Activated T-helper 2 cell treated with anti-CD3 and anti-CD28 coated beads, Interferon-gamma antibody, Interleukin-2, Interleukin-4, amounts not matched to agents 10 μg/mL and 5 μg/mL and 100 μg/mL, durations not matched to agents 14 hours and 24 hours and 36 hours (primary cell): ENCODE measurements at places on chromosomes 12 and 14.

GRCh38 chr12:66304296-66304900, 2.1 kb downstream of the HELB start:
- H3K27me3 ChIP-seq = peaks cover 2% of the 10 kb centered on the region
- peak overlapping the region; percentile 98 for H3K4me3 ChIP-seq
- H3K36me3 ChIP-seq = peaks cover 44% of the 10 kb centered on the region
- H3K4me1 ChIP-seq = peaks cover 51% of the 10 kb centered on the region

DNA sequence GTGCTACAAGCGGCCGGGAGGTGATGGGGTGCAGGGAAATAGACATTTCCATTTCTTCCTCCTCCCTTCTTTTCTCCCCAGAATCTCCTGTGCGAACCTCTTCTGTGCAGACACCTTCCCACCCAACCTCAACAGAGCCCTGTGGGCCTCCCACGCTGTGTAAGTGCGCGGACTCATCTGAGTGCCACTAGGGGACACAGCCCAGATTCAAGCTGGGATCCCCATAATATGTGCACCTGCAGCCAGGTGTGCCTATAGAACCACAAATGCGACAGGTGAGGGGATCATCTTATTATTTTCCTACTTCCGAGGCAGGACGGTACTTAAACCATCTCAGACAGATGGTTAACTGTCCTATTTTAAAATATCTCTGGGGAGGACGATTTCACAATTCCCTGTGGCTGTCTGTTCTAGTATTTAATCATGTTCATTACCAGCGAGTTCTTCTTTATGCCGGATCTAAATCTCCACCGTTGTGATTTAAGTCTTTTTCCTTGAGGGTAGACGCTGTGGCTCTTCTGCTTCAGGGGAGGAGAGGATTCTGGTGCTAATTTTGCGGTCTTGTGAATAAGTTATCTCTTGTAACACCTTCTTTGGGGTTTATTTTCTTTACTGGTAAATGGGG, 17.2 kb upstream of the CACNA1C start:
- no peak overlapping the region for H3K27ac ChIP-seq
- H3K4me1 ChIP-seq = peaks cover 11% of the 10 kb centered on the region
- no peaks in the 10 kb centered on the region for H3K36me3 ChIP-seq
- H3K4me3 ChIP-seq = peak overlapping the region; percentile 38

- H3K4me1 ChIP-seq = no peaks in the 10 kb centered on the region
- no peak for DNase-seq
- no peak overlapping the region for H3K4me3 ChIP-seq
- H3K27me3 ChIP-seq = no peaks in the 10 kb centered on the region
Observed at GRCh38 chr12:23193552-23193951, 568.6 kb downstream of the ETNK1 start.

GRCh38 chr14:74395094-74395493, 30.9 kb downstream of the SYNDIG1L start:
- DNase-seq = no peak
- no peaks in the 10 kb centered on the region for H3K36me3 ChIP-seq
- no peak overlapping the region for H3K27ac ChIP-seq
- no peak overlapping the region for H3K4me3 ChIP-seq
- H3K4me1 ChIP-seq = no peaks in the 10 kb centered on the region

- H3K4me1 ChIP-seq = no peaks in the 10 kb centered on the region
- H3K36me3 ChIP-seq = no peaks in the 10 kb centered on the region
- H3K27me3 ChIP-seq = no peaks in the 10 kb centered on the region
Observed at GRCh38 chr14:25988536-25988935, 609.3 kb downstream of the NOVA1 start.

DNA sequence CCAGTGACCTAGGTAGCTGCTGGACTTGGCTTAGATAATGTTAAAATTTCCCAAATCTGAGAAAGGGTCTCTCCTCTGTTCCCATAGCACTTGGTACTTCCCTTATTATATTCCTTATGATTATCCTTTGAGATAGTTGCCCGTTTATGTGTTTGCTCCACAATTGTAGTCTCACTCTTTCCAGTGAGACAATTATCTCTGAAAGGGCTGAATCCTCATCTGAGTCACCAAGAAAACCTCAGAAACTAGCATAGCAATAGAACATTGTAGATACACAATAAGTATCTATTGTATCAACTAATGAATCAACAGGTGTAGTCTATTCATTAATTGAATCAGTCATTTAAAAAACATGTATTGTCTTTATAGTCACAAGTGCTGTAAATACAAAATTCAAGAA, 119.1 kb upstream of the FAR2 start:
- H3K27ac ChIP-seq = no peak overlapping the region
- peaks cover 9% of the 10 kb centered on the region for H3K27me3 ChIP-seq
- H3K4me1 ChIP-seq = peaks cover 6% of the 10 kb centered on the region
- H3K4me3 ChIP-seq = no peak overlapping the region

GRCh38 chr12:47422611-47423010, 283.2 kb downstream of the RPAP3 start:
- H3K36me3 ChIP-seq = no peaks in the 10 kb centered on the region
- H3K4me1 ChIP-seq = peaks cover 10% of the 10 kb centered on the region

DNA sequence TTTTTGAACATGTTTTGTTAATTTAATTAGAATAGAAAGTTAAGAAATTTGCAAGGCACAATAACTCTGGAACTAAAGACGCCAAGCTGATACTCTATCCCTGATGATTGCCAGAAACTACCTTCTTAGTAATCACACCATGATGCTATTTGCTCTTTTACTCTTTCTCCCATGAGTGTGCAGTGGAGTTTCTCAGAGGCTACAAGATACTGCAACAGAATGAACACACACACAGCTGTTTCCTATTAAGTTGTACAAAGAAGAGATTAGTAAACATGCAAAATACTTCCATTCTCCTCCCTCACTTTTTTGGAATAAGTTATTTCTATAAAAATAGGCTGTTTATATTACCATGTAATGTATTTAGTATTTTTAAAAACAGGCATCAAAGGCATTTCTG, 1367.5 kb downstream of the AACS start:
- H3K4me1 ChIP-seq = no peaks in the 10 kb centered on the region
- H3K27ac ChIP-seq = no peak overlapping the region
- no peak overlapping the region for H3K4me3 ChIP-seq
- H3K27me3 ChIP-seq = no peaks in the 10 kb centered on the region
- H3K36me3 ChIP-seq = no peaks in the 10 kb centered on the region
- no peak for DNase-seq

DNA sequence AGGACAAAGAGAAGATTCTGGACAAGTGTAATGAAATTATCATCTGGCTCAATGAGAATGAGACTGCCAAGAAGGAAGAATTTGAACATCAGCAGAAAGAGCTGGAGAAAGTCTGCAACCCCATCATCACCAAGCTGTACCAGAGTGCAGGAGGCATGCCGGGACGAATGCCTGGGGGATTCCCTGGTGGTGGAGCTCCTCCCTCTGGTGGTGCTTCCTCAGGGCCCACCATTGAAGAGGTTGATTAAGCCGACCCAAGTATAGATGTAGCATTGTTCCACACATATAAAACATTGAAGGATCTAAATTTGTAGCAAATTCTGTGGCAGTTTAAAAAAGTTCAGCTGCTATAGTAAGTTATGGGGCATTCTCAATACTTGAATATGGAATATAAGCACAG, 174.3 kb upstream of the CCND2 start:
- H3K27ac ChIP-seq = no peak overlapping the region
- no peaks in the 10 kb centered on the region for H3K36me3 ChIP-seq
- no peak for DNase-seq
- H3K27me3 ChIP-seq = peaks cover 18% of the 10 kb centered on the region
- H3K4me1 ChIP-seq = peaks cover 6% of the 10 kb centered on the region

DNA sequence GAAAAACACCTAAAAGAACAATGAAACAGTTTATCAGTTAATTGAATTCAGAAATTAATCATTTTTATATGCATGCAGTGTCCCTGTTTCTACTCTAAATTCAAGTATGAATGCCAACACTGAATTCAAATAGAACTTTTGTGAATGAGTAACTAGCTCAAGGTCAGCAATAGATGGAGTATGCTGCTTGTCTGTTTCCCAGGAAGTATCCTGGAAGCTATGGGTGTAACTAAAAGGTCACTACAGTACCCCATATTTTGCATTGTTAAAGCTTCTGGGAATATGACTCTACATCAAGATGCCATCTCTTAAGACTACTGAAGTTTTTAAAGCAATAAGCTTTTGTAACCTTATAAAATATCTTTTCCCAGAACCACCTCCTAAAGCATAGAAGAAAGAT, 681.4 kb upstream of the FBXO33 start:
- DNase-seq = no peak
- no peaks in the 10 kb centered on the region for H3K36me3 ChIP-seq
- no peaks in the 10 kb centered on the region for H3K4me1 ChIP-seq
- no peak overlapping the region for H3K4me3 ChIP-seq

DNA sequence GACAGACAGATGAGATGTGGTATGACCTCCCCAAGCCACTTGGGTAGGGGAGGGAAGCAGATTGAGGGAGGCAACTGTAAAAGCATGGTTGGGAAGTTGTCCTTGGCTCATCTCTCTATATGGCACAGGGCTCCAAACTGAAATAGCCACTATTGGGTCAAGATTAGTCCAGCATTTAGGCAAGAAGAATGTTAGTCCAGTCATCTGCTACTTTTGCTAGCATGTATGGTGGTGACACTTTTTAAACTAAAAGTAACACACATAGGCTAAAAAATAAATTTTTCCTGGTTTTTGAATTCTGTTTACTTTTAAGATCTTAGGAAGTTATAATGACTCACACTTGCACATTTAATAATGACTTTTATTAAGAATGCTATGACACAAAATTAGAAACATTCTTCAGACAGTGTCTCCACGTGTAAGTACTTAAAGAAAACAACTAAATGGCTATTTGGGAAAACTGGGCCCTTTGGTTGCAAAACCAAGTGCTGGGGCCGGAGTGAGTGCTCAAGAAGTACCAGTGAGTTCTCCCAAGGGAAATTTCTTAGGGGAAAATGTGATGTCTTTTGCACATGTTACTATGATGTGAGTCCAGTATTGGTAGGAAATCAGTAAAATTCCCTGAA, 179.1 kb upstream of the HIF1A start:
- H3K27ac ChIP-seq = no peak overlapping the region
- peaks cover 40% of the 10 kb centered on the region for H3K4me1 ChIP-seq
- no peaks in the 10 kb centered on the region for H3K27me3 ChIP-seq
- peaks cover 50% of the 10 kb centered on the region for H3K36me3 ChIP-seq

DNA sequence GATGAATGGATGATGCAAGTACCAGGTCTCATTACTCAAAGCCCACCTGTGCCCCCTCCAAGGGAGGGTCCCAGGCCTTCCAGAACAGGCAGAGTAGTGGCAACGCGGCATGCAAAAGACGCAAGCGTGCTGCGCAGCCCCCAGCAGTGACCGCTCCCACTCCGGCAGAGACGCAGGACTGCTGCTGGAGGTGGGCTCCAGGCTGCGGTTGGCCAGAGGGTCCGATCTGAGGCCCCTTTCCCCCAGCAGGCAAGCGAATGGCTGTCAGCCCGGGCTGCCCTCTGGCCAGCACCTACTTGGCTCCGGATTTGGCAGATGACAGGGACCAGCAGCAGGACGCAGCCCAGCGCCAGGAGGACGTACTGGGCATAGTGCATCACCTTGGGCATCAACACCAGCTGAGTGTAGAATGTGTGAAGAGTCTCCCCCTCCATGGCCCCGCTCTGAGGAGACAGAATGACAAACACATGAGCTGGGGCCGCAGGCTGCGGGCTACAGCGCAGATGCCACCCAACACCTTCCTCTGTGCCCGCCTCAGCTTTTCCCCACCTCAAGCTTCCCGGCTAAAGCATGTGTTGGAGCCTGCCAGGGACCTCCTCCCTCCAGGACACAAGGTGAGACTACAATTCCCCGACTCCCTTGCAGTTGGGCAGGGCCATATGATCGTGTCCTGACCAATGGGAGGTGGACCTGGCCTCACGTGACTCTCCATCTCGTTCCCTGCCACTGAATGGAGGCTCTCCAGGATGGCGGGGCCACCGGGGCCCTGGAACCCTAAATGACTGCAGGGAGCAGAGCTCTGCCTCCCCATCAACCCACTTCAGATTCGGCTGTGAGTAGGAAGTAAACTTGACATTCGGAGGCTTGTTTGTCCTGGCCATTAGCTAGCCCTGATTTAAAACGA, 77.4 kb downstream of the SCARB1 start:
- H3K36me3 ChIP-seq = peaks cover 3% of the 10 kb centered on the region
- DNase-seq = no peak
- H3K4me3 ChIP-seq = no peak overlapping the region
- no peak overlapping the region for H3K27ac ChIP-seq
- H3K27me3 ChIP-seq = no peaks in the 10 kb centered on the region
